ENCODE measurements at places on chromosomes 16 and 17.

GRCh38 chr16:85731179-85731578 lies 19.7 kb downstream of the C16orf74 start:
- no peak for DNase-seq

DNA sequence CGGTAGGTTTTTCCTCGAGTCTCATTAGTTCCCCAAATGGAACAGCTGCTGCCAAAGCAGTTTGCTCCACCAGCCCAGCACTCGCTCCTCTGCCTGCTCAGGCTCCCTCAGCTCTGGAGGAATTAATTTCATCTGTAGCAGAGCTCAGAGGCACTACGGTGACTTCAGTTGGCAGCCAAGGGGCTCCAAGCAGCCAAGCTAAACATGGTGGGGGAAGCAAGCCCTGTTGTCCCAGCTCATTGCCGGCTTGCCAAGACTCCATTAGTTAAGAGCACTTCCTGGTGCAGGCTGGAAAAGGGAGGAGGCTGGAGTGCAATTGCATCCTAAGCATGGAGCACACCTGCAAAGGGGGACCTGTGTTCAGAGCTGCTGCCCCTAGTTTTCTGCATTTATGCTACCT lies 78.7 kb upstream of the GPRC5B start:
- no peak for DNase-seq

- no peak for DNase-seq
Measured at GRCh38 chr16:19574615-19575014, 19.1 kb downstream of the VPS35L start.

DNA sequence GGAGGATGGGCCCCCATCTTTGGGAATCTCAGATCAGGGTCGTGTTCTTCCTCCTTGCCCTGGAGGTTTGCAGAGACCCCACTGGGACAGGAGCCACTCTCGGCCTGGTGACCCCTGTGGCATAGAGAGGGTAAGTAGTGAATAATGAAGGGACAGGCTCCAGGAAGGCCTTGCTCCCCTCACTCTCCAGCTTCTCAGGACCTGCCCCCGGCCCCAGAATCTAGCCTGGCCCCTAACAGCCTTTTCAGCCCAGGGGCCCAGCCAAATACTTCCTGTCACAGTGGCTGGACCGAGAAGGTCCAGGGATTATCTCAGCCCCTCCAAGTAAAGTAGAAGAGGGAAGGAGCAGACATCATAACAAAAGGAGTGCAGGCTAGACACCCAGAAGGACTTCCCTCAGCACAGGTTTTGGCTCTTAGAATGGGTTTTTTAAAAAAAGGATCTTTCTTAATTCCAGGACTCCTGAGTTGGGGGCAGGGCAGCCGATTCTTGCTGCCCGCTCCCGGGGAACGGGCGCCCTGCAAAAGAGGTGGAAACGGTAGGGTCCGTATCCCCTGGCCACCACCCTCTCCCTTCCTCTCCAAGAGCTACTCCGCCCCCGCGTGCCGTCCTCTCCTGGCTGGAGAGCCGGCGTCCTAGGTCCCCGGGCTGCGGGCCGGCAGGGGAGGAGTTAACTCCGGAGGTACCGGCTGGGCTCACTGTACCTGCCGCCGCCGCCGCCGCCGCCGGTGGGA lies 559 bp upstream of the NXPH3 start:
- no peak for DNase-seq

GRCh38 chr16:75257886-75258806 lies 6.7 kb upstream of the BCAR1 start:
- no peak for DNase-seq

DNA sequence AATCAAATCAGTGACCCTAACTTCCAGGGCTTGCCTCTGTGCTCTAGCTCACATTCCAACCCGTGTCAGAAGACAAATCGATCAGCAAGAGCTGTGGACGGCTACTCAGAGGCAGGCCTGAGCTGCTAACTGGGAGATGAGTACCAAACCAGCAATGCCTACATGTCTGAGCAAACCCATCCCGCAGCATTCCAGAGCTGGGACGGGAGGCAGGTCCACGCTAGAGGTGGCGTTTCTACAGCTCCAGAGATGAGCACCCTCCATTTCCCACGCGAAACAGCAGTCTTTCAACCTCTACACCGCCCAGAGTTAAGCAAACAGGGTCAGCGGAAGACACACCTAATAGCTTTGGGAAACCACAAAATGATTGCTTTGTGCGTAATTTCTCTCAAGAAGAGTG lies 6.5 kb downstream of the NXN start:
- DNase-seq = no peak

DNA sequence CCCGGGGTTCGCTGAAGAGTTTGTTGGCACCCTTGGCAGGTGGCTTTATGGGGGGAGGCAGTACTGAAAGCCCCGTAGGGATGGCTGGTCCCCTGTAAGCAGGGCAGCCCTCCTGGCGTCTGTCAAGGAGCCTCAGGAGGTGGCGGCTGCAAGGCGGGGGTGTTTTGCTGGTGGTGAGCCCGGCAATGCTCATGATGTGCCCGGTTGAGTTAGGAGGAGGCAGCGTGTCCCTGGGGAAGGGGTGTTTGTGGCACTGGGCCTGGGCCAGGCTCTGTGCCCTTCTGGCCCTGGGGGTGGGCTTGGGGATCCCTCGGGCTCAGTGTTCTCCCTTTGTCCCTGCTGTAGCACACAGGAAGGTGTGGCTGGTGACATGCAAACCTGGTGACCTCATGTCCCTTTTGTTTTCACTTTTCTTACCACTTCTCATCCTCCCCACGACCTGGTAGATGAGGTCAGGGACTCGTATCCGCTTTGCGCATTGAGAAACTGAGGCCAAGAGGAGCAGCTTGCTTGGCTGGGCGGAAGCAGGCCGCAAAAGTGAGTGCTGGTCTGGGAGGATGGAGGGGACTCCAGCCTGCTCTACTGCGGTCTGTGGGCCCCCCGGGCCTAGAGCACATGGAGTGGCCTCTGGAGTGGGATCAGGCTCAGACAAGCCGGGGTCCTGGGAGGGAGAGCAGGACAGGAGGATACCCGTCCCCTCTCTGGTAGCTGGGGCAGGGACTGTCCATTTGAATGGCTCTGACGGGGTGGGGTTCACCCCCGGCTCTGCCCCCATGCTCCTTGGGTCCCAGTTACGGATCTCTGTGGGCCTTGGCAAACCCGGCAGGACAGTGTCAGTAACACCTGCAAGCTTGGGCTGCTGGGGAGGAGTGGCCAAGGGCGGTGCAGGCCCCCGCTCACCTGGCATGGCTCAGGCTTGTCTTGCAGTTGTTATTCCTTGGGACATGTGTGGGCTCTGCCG lies 2.2 kb downstream of the SNN start:
- DNase-seq = peak; percentile 74

DNA sequence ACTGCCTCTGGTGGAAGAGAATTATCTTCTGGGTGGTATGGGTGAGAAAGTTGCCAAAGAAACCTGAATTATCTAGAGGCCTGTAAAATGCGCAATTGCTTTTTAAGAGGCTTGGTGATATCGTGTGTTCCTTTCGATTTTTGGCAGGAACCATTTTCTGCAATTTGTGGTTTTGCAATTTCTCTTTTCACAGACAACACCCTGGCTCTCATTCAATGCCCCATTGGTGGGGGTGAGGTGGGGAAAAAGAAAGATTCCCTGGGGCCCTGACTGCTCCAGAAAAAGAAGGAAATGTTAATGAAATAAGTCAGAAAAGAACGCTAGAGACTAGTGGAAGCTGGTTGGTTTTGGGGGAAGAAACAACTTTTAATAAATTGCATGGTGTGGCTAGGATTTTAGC lies 77.4 kb downstream of the ANKFN1 start:
- no peak for DNase-seq

- peak; percentile 81 for DNase-seq
Measured at GRCh38 chr16:89564476-89565255, 4.2 kb downstream of the RPL13 start.

GRCh38 chr16:54373534-54374520 lies 87.2 kb upstream of the IRX3 start:
- no peak for DNase-seq

DNA sequence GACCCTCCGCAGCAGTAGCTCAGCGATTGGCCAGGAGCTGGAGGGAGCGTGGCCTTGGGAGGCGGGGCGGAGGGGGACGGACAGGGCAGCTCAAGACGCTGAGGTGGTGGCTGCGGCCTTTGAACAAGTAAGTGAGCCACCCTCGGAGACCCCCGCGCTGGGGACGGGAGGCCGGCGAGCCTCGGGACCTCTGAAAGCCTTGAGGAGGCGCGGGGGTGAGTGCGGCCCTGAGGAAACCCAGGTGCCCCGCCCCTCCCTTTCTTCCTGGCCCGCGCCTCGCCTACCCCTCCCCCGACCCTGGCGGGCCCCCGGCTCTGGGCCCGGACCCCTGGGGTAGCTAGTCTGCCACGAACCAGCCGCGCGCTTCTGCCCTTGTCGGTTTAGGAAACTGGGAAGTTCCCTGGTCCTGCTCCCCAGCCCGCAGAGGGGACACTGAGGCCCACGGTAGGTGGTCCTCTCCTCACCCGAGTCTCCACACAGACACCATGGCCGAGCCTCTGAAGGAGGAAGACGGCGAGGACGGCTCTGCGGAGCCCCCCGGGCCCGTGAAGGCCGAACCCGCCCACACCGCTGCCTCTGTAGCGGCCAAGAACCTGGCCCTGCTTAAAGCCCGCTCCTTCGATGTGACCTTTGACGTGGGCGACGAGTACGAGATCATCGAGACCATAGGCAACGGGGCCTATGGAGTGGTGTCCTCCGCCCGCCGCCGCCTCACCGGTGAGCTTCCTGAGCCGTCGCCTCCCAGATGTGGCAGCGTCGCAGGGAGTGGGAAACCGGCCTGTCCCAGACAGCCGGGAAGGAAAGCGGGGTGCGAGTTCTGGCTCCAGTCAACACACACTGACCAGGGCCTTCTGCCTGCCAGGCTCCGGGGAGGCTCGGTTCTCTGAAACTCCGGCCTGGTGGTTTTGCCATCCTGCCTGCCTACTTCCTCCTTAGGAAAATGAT lies at the start of gene MAPK7:
TSS of gene MAPK7 (plus strand) at position 83 of the 945 bp plus-strand sequence. CDS start at position 486, 403 bp downstream.
- no peak for DNase-seq

- no peak for DNase-seq
Measured at GRCh38 chr17:6162892-6163291, 92.7 kb downstream of the WSCD1 start.

DNA sequence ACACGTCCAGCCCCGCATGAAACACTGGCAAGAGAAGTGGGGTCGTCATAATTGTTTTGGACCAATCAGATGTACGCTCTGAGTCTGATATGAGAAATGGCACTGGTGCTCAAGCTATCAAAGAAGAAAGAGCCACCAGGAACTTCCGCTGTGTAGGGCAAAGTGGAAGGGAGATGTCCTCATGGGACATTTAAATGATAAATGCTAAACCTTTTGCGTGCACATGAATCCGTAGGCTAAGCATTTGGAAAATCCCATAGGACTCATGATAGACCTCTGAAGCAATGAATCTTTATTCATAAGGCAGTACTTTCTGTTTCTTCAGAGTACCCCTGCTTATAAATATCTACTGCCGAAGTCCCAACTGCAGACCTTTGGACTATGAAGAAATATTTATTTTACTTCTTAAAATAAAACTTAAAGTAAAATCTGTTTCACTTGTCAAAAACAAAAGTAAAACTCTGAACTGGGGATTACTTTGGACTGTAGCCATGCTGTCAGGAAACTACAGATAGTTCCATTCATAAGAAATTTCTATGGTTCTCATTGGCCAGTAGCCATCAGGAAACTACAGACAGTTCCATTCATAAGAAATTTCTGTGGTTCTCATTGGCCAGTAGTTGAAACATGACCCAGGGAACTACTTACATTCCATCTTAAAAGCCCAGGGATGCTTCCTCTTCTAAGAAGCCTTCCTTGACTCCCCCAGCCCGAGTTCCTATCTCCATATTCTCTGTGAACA lies 335.1 kb downstream of the HS3ST4 start:
- DNase-seq = no peak

GRCh38 chr16:28837672-28838557 lies 8.2 kb downstream of the TUFM start:
- no peak for DNase-seq

- DNase-seq = no peak
Measured at GRCh38 chr16:10120953-10121352, 61.3 kb downstream of the GRIN2A start.

- peak; percentile 63 for DNase-seq
Measured at GRCh38 chr16:87602821-87603683, 744 bp downstream of the JPH3 start.

GRCh38 chr17:56064506-56064905 lies 88.8 kb upstream of the ANKFN1 start:
- DNase-seq = no peak

All from activated CD8-positive, alpha-beta memory T cell treated with anti-CD3 and anti-CD28 coated beads for 24 hours (primary cell).